ENCODE measurements at places on chromosomes 7 and 10.

GRCh38 chr10:78772486-78772885, 296.3 kb upstream of the ZMIZ1 start:
- no peaks in the 10 kb centered on the region for H3K36me3 ChIP-seq
- DNase-seq, result no peak
- H3K4me3 ChIP-seq, result no peak overlapping the region
- H3K27ac ChIP-seq, result no peak overlapping the region

GRCh38 chr10:44968091-44968490, 8.5 kb downstream of the RASSF4 start:
- no peak overlapping the region for H3K4me3 ChIP-seq
- no peaks in the 10 kb centered on the region for H3K36me3 ChIP-seq
- H3K27me3 ChIP-seq, result no peaks in the 10 kb centered on the region
- peaks cover 2% of the 10 kb centered on the region for H3K4me1 ChIP-seq
- peak overlapping the region; percentile 48 for H3K27ac ChIP-seq

GRCh38 chr7:46454816-46455215, 533.7 kb upstream of the IGFBP3 start:
- H3K4me3 ChIP-seq, result no peak overlapping the region
- H3K27ac ChIP-seq, result no peak overlapping the region
- DNase-seq, result no peak
- H3K27me3 ChIP-seq, result no peaks in the 10 kb centered on the region

GRCh38 chr10:57336341-57336740, 931.4 kb downstream of the IPMK start:
- no peaks in the 10 kb centered on the region for H3K4me1 ChIP-seq
- H3K36me3 ChIP-seq, result no peaks in the 10 kb centered on the region
- no peaks in the 10 kb centered on the region for H3K27me3 ChIP-seq
- H3K4me3 ChIP-seq, result no peak overlapping the region

DNA sequence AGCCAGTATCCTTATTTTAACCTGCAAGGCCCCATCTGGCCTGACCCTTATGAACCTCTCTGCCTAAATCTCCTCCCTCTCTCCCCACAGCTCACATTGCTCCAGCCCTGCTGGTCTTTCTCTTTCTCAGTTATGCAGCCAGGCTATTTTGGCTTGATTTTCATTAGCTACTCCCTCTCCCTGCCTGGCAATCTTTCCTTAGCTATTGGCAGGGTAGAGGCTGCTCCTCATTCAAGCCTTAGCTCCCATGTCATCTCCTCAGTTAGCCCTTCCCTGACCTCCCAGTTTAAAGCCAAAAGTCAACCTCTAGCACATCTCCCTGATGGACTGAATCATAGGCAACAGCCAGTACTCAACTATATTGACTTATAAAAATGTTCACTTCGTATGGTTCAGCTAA, 214.4 kb upstream of the CELF2 start:
- no peaks in the 10 kb centered on the region for H3K27me3 ChIP-seq
- no peak overlapping the region for H3K4me3 ChIP-seq
- no peaks in the 10 kb centered on the region for H3K4me1 ChIP-seq
- no peak for DNase-seq
- no peak overlapping the region for H3K27ac ChIP-seq

DNA sequence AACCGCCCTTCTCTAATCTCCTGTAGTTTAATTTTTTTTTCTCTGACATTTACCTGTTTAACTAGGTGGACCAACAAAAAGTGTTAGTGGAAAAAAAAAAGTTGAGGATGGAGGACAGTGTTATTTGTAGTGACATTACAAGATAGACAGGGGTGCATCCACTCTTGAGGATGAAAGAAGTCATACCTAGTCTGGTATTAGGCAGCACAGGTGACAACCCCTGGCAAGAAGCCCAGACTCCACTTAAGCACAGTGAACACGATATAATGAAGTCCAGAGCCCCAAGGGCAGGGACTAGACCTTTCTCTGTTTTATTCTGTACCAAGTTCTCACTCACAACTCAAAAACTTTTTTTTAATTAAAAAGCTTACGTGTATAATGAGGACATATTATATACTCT, 268.4 kb downstream of the GPR37 start:
- no peak for DNase-seq
- H3K27ac ChIP-seq, result no peak overlapping the region
- H3K4me1 ChIP-seq, result no peaks in the 10 kb centered on the region
- H3K36me3 ChIP-seq, result no peaks in the 10 kb centered on the region
- no peak overlapping the region for H3K4me3 ChIP-seq

DNA sequence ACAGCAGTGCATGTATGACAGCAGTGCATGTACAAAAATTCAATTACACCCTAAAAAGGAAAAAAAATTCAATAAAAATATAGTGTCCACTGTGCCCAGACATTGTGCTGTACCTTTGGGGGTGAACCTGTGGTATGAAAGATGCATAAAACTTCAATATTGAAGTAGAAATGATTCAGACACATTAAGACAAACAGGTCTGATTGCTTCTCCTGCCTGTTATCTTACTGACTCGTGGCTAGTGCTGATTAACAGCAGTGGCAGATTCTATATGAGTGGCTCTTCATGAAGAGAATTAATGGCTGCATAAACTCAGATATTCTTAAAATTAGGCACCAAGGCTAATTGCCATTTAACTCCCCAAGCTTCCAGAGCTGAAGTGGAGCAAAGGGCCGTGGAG, 37.9 kb downstream of the GATA3 start:
- H3K27me3 ChIP-seq, result no peaks in the 10 kb centered on the region
- no peaks in the 10 kb centered on the region for H3K36me3 ChIP-seq
- no peak overlapping the region for H3K4me3 ChIP-seq
- no peak overlapping the region for H3K27ac ChIP-seq

DNA sequence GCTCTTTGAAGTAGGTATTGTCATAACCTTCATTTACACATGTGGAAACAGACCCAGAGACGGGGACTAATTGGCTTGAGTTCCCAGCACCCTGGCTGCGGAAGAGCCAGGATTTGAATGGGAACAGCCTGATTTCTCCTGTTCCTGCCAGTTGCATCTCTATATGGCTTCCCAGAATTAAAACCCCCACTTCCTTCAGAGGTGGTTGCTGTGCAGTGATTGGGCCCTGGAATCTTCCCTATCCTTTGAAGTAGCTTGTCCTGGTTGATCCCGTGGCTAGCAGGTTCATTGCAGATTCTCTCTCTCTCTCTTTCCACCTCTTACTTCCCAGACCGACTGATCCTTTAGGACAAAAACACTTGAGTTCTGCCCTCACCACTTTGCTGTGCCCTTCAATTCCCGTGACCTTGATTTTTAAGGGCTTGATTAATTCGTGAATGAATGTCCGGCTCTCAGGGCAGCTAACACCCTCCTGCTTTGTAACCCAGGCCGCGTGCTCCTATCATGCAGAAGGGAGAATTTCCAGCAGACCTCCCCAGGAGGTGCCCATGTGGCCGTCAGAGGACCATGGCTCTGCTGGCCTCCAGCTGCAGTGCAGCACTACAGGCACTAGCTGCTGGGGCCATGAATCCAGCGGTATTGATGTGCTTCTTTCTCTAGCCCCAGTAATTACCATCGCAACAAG, 120.6 kb upstream of the AGK start:
- no peak for DNase-seq
- no peaks in the 10 kb centered on the region for H3K4me1 ChIP-seq
- no peak overlapping the region for H3K27ac ChIP-seq
- H3K27me3 ChIP-seq, result no peaks in the 10 kb centered on the region
- no peak overlapping the region for H3K4me3 ChIP-seq
- H3K36me3 ChIP-seq, result no peaks in the 10 kb centered on the region

GRCh38 chr7:50371551-50372021, 67.1 kb downstream of the IKZF1 start:
- no peak overlapping the region for H3K27ac ChIP-seq
- H3K4me3 ChIP-seq, result no peak overlapping the region
- no peaks in the 10 kb centered on the region for H3K4me1 ChIP-seq
- no peak for DNase-seq

DNA sequence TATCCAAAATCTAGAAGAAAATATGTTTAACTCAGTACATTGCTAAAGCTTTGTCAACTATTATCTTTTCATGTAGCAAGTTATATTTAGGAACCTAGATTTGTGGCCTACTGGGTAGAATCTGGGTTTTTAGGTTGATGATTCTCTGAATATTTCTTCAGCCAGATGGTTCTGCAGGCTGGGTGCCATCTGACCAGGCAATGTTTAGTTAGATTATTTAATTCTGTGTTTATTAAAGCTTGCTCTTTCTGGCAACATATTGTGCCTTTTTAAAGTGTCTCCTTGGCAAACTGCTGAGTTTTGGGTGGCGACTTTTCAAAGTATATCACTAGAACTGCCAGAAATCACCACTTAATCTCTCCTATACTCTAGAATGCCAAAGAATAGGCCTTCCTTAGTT, 114.1 kb downstream of the LHFPL3 start:
- H3K27ac ChIP-seq, result no peak overlapping the region
- no peaks in the 10 kb centered on the region for H3K36me3 ChIP-seq
- H3K4me3 ChIP-seq, result no peak overlapping the region
- no peaks in the 10 kb centered on the region for H3K4me1 ChIP-seq

- DNase-seq, result no peak
- no peaks in the 10 kb centered on the region for H3K27me3 ChIP-seq
- H3K36me3 ChIP-seq, result no peaks in the 10 kb centered on the region
- peaks cover 52% of the 10 kb centered on the region for H3K4me1 ChIP-seq
These were observed 115.9 kb downstream of the HIPK2 start for GRCh38 chr7:139661903-139662302.

DNA sequence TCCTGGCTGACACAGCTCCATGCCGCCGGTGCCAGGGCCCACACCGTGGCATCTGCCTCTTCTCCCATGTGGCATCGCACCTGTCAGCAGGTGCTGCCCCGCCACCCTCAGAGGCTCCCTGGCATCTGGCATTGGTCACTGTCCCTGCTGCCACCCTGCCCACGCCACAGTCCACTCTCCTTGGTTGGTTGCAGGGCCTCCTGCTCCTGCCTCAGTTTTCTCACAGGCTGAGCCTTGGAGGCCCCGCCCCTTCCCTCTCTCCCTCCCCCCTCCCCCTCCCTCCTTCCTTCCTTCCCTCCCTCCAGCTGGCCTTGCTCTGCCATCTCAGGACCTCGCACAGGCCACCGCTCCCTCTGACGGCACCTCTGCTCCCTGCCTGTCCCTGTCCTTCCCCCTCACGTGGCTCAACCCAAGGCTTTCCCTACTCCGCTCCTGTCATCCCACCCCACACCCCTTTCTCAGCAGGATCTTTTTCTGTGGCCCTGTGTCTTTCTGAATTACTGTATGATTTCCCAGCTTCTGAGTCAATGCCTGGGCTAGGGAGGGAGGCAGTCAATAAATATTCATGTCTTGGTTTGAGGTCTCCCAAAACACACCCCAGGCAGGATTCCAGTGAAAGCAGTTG, 87.4 kb downstream of the INPP5A start:
- H3K27me3 ChIP-seq, result no peaks in the 10 kb centered on the region
- no peaks in the 10 kb centered on the region for H3K36me3 ChIP-seq
- no peak for DNase-seq
- H3K4me1 ChIP-seq, result no peaks in the 10 kb centered on the region

DNA sequence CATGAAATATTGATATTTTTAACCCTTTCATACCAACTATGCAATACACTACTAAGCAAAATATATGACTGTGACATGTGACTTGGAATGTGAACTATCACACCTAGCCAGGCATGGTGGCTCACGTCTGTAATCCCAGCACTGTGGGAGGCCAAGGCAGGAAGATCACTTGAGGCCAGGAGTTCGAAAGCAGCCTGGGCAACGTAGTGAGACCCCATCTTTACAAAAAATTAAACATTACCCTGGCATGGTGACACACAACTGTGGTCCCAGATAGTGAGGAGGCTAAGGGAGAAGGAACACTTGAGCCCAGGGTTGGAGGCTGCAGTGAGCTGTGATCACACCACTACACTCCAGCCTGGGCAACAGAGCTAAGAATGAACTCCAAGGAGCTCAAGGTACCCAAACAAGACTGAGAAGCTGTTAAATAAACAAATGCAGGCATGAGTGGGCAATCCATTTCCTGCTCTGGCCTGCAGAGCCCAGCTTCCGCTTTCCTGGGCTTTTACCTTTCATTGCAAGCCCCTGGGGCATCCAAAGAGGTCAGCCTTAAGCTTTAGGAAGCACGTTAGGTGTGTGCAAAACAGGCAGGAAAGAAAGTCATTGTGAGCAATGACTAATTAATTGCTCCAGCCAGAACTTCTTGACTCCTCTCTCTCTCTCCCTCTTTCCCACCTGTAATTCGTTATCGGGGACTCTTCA, 162.1 kb upstream of the FOXK1 start:
- no peaks in the 10 kb centered on the region for H3K36me3 ChIP-seq
- DNase-seq, result no peak
- H3K4me3 ChIP-seq, result no peak overlapping the region
- no peaks in the 10 kb centered on the region for H3K4me1 ChIP-seq
- H3K27ac ChIP-seq, result no peak overlapping the region
- H3K27me3 ChIP-seq, result no peaks in the 10 kb centered on the region

- no peak overlapping the region for H3K27ac ChIP-seq
- DNase-seq, result no peak
- no peaks in the 10 kb centered on the region for H3K36me3 ChIP-seq
- no peaks in the 10 kb centered on the region for H3K27me3 ChIP-seq
- H3K4me3 ChIP-seq, result no peak overlapping the region
These were observed 194.2 kb downstream of the BICC1 start for GRCh38 chr10:58706836-58707235.

GRCh38 chr7:81736091-81736490, 33.8 kb downstream of the HGF start:
- H3K4me3 ChIP-seq, result no peak overlapping the region
- no peak overlapping the region for H3K27ac ChIP-seq

DNA sequence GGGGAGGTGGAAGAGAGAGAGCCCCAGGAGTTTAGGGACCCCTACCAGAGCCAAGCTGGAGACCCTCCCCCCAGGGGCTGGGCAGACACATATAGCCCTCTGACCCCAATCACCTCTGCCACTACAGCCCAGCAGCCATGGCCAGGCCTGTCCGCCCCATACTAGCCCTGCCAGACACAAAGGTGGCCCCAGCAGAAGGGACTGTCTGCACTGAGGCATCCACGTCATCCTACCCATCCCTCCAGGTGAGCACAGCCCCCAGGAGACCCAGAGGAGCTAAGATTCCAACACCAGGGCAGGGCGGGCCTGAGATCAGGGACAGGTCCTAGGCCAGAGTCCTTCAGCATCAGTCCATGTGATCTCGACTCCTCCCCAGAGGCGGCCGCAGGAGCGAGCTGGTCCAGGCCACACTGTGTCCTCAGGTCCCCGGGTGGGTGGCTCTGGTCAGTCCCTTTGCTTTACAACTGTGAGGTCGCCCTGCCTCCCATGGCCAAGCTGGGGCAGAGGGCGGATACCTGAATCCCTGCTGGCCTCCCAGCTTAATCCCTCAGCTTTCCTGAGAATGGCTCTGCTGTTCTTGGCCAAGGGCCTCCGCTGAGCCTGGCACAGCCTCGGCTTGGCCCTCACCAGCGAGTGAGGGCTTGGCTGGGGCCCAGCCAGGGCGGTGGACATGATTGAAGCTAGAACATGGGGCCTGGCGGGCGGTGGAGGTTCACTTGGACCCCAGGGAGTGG, 14.3 kb upstream of the ELN start:
- H3K4me3 ChIP-seq, result no peak overlapping the region
- no peaks in the 10 kb centered on the region for H3K4me1 ChIP-seq
- H3K27me3 ChIP-seq, result no peaks in the 10 kb centered on the region
- no peaks in the 10 kb centered on the region for H3K36me3 ChIP-seq
- no peak overlapping the region for H3K27ac ChIP-seq

DNA sequence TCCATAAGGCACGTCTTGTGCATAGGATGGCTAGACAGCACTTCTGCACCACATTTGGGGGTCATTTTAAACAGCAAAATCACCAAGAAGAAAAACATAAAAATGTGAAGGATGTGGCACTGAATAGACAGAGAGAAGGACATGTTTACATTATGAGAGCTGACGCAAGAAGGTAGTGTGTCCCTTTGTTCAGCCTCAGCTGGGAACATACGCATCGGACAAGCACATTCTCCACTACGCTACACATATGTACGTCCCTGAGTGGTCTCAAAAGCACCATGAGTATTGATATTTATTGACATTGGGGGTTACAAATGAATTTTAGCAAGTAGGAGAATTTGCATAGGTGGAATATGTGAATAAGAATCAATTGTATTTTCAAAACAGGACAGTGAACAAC, 20.2 kb downstream of the DDC start:
- H3K4me1 ChIP-seq, result no peaks in the 10 kb centered on the region
- H3K27me3 ChIP-seq, result no peaks in the 10 kb centered on the region
- H3K36me3 ChIP-seq, result peaks cover 4% of the 10 kb centered on the region

Measured in liver (tissue), 10 donors.